ENCODE measurements at places on chromosomes 5 and 9.

- DNase-seq: no peak
Measured at GRCh38 chr5:154756868-154757813, 2.0 kb downstream of the LARP1 start.

DNA sequence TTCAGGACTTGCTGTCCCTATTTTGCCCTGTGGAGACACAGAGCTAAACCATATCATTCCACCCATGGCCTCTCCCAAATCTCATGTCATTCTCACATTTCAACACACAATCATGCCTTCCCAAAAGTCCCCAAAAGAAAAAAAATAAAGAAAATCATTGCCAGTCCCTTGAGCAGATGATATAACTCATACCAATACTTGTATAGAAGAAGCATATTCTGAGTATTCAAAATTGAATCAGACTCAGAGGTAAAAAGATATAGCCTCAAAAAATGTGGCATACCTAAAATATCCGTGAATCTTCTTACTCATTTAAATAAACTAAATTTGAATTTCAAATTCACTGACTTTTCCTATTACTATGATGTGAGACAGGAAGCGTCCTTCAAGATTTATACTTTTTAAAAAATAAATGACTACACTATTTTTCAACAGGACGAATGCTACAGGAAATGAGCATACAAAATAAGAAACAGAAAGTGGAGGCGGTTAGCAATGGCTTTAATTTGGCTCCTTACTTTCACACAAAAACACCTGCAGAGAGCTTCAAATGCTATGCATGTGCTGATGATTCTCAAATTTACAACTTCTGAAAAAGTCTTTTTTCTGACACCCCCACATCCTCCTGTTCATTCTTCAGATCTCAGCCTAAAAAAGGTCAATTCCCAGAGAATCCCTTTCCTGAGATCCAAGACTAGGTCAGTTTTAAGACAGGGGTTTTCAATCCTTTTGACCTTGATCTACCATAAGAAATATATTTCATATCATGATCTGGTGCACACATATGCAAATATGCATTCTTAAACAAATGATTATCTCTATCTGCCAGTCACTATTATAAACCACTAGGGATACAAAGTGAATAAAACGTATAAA, 39.6 kb upstream of the DMXL1 start:
- DNase-seq: no peak

GRCh38 chr5:162948677-162949076, 488.7 kb upstream of the CCNG1 start:
- DNase-seq: no peak

DNA sequence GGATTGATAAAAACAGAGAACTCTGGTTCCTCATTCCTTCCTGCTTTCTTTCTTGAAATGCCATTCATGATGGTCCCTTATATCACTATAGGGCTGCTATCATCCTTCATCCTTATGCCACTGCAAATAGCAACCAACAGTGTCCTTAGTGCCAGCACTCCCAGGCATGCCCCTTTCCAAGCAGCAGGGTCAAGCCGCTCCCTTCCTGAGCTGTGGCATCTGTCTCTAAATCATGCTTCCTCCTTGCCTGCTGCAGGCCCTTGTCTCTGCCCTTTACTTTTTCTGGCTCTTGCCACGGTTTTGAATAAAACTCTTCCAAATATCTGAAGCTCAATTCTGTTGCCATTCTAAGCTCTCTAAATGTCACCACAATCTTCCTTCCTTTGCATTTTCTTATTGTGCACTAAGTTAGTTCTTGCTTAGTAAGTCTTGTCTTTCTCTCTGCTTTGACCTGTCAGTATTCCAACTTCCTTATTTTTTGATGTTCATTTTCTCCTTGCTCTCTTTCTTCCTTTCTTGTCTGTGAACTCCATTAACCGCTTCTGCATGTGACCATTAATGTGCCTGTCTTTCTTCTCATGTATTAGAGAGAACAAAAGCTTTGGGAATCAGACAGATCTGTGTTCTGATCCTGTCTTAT, 19.9 kb downstream of the TLR4 start:
- no peak for DNase-seq

DNA sequence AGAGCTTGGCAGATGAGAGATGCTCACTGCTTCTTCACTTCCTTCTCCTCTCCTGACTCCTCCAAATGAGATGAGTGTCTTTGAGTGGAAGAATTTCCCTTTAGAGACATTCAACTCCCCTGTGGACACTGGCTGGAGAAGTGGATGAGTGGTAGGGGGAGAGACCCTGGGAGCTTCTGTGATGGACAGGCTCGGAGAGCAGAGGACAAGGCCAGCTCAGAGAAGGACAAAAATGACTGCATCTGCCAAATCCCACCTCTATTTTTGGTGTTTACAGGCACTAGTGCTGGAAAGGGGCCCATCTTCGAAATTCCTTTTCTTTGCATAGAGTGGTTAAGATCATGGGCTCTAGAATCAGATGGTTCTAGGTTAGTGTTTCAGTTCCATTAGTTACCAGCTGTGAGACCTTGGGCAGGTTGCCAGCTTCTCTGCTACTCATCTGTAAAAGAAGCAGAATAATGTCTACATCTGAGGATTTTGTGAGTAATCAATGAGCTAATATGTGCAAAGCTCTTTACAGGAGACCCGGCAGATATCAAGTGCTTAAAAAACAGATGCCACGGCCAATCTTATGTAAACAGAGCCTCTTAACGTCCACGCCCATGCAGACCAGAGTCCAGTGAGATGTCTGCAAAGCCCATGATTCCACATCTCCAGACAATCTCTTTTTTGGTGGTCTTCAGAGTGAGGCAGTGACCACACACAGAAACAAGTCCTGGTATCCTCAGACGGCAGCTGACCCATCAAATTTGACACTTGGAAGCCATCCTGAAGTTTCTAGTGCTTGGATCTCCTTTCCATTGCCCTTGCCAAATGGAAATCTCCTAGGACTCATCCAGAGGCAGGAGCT, 13.6 kb upstream of the COL27A1 start:
- DNase-seq: no peak

DNA sequence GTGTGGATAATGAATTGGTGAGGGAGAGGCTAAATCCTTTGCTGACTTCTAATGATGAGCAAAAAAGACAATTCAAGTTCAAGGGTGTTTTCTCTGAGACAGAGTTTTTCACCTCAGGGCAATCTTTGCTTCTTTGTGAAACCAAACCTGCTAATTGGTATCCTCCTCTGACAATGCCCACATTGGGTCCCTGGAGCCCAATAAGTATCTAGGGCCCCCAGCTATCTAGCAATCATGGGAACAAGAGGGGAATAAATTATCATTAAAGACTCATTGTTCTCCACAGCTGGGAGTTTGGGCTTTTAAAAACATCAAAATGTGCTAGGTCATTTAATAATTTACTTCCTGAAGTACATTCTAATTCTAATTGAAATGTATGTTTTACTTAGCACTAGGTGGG, 227.3 kb downstream of the TMEM167A start:
- no peak for DNase-seq

- DNase-seq: no peak
Measured at GRCh38 chr5:32482193-32482592, 37.7 kb upstream of the ZFR start.

DNA sequence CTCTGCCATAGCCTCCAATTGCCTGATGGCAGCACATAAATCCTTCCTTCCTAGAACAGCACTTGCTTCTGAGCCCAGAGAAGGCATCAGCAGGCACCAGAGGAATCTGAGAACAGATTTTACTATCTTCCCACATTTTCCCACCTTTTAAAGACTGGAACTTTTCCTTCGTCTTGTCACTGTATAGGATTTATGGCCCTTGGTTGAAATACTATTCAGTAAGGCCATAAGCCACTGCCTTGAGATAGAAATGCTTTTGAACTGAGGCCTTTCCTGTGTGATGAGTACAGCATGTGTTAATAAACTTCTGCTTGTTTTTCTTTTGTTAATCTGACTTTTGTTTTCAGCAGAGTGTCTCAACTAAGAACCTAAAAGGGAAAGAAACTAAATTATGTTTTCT, 84.3 kb downstream of the MRPS27 start:
- no peak for DNase-seq

- DNase-seq: no peak
Measured at GRCh38 chr9:98708933-98709911, at the start of gene GABBR2. Gene GABBR2, minus strand, starts transcription at chr9:98708935. Its CDS starts 198 bp downstream, at chr9:98708737.

DNA sequence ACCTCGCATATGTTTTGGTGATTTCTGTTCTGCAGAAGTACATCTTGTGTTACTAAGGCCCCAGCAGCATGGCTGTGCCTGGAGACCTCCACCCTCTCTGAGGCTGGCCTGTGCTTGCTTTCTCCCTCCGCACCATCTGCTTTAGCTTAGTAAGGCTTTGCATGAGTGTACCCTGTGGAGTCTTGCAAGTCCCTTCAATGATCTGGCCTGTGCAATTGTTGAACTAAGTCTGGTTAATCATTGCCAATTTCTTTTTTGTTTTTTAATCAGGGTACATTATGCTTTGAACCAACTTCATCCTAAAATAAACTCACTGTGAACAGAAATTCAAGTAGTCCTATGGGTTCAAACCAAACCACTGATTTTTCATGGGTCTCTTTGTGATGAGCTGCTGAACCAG, 32.3 kb downstream of the ACOT12 start:
- no peak for DNase-seq

DNA sequence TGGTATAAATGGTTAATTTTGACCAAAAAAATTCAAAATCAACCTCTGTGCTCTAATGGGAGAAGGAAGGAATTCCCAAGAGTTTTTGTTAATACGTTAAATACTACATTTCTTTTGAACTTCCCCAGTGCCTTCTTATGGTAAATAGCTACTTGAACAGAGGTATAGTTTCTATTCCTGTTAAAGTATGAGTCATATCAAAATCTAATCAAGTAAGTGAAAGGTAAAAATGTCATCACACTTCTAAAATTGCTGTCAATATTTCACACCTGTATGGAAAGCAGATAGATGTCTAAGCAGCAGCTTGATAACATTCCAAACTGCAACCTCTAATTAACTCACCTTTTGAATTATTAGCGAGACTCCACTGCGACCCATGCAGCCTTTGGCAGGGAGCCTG, 214.1 kb upstream of the MEF2C start:
- no peak for DNase-seq

DNA sequence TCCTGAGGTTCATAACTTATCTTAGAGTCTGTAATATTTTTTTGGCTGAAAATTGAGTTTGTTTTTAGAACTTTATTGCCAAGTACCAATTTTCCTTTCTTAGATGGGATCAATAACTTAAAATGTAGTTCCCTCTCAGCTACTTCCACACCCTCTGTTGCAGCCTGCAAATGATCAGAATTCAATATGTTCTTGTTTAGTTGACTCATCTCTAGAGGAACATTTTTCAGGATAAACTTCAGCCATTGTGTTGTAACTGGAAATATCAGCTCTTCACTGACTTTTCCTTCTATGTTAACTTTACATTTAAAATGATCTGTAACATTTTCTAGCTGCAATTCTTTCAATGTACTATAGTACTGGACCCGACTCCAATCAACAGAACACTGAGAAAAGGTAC, 115.7 kb downstream of the ESM1 start:
- no peak for DNase-seq

DNA sequence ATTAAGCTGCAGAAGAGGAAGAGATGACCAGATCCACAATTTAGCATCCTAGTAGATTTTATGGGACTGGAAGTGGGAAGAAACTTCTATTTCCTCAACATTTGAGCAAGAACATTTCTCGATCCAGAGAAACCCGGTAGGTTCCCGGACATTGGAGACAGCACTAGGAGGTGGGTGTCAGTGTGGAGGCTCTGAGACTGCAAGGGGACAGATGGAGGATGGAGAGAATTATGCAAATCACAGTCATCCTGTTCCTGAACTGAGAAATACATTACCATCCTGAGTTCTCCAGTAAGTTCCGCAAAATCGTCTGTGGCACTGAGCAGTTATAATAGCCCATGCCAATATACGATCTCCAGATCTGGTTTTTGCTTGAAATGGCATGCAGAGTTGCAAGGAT, 25.6 kb downstream of the GLDC start:
- DNase-seq: no peak

DNA sequence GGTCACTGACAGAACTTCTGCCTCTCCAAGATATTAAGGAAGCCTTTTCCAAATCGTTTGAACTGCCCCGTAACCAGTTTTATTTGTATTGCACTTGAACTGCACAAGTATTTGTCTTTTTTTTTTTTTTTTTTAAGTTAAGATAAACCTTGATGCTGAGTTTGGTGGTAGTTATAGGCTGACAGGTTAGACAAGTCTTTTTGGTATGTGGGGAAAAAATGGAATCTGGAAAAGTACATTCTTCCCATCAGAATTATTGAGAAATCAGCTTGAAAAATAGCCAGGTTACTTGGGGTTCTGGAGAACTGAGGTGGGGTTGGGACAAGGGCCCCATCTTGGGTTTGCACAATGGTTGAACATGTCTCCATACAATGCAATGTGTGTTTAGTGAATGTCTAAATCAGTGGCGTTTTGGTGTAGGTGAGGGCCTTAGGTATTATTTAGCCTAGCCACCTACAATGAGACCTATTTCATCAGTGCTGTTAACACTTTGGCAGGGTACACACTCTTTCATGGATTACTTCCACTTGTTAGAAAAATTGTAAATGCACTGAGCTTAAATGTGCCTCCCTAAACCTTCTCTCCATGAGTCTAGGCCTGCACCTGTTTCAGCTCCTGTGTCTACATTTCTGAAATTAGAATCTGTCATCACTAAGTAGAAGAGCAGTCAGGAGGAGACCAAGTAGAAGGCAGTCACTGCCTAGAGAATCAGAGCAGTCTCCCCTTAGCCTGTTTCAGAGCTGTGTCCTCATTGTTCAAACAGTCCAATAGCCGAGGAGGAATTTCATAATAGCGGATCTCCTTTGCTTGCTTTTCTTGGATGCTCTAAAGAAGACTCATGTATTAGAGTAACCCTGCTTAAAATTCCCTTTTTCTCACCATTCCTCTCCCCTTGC, 140.0 kb upstream of the HMHB1 start:
- no peak for DNase-seq

DNA sequence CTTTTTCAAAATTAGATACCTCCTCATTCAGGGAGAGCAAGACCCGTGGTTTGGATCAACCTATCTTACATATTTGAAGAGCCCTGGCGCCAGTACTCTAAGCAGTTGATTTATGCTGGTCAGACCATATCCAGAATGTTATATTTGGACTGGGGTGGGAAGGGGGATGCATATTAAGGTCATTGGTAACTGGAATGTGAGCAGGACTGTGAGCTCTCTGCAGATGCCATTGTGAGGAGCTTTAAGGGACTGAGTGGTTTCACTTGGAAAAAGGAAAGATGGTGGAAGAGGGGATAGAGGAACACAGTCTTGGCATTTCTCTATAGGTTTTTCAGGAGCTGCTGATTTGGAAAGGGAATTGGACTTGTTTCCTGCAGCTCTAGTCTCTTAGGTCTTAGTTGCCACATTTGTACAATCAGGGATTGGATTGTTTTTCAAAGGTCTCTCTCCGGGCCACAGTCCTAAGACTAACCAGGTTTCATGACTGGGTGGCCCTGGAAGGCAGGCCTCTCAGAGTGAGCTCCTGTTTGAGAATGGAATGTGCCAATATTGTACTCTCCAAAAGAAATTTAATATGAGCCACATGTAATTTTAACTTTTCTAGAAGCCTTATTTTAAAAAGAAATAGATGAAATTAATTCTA, 25.8 kb upstream of the F2R start:
- DNase-seq: no peak

Measured in COLO829 (cell line).